Stimulated activated naive CD4-positive, alpha-beta T cell treated with Interleukin-2 at 50 U/mL for 16 hours (primary cell): ENCODE measurements at places on chromosomes 1 and 21.

GRCh38 chr1:46131712-46132528, 509 bp downstream of the PIK3R3 start:
- peak; percentile 16 for DNase-seq

- no peak for DNase-seq
Measured at GRCh38 chr1:79737193-79737592, 730.7 kb upstream of the ADGRL4 start.

GRCh38 chr21:46128106-46128932, 27.1 kb downstream of the FTCD start:
- DNase-seq = no peak

DNA sequence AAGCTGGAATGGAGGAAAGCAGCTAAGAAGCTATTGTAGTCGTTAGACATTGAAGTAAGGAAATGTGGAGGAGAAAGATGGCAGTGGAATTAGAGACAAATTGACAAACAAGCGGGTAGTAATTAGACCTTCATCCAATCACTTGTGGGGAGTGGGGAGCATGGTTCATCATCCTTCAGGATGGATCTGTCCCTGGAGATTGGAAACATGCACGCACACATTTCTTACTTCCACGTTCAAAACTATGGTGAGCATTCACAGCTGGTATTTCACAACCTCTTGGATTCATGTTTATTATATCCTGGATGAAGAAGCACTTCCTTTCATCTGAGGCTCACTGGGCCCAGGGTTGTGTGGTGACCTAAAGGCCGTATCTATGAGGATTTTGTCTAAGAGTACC, 188.1 kb downstream of the ST6GALNAC3 start:
- DNase-seq = no peak

DNA sequence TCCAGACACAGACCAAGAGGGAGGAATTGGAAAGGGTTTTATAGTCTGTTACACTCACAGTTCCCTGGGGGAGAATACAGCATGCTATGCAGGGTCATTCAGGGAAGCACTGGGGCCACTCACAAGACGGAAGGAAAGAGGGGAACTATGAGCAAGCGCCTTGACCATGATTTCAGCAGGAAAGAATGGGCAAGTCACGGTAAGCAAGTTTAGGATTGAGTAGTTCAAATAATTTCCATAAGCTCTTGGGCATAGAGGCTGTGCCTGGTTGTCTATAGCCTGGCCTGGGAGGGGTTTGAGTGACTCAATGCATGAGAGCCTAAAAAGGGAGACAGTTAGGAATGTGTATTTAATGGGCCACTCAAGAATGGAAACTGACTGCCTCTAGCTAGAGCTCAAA, 176.7 kb downstream of the TTLL7 start:
- no peak for DNase-seq

- DNase-seq = no peak
Measured at GRCh38 chr1:206932177-206932576, 10.4 kb upstream of the FCMR start.

DNA sequence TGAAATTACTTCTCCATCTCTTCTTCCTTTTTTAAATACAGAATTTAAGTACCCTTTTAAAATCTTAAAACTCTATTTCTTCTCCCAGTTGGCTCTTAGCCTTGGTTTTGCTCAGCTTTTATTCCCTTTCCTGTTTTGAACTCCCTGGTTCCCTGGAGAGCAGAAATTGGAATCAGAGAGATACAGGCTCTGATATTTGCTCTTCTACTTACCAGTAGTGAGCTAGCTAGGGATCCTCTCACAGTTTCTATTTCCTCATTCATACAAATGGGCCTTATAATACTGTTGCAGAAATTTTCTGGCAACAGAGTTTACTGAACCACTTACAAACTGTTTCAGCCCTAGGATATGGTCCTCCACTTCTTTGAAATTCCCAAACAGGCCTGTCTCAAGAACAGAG, 606.3 kb downstream of the NUF2 start:
- no peak for DNase-seq

DNA sequence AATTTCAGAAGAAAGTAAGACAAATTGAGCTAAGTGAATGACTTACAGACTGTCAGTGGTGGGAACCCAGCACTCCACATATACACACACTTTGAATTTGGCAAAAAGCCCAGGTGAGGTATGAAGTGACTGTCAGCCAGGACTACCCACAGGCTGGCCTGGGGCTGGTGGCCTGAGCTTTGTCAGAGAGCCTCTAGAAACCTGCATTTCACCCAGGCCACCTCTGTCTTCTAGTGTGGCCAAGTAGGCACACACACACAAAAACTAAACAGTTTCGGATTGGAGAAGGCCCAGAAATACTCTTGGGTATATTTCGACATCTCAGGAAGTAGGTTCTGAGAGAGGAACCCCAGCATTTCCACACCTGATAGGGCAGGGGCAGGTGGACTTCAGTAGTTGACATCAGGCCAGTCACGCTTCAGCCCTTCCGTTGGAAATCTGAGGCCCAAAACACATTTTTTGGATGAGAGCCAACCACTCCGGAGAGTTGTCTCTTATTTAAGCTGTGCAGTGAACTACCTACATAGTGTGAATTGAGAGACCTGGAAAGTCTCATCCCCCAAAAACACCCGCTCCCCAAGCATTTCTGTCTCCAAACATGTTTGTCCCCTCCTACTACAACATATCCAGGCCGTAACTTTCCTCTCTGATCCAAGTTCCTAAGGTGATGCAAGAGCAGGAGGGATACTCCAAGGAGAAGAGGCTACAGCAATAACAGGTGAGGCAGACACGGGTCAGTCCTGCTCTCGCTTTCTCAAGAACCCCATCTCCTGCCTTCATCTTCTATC, 167.2 kb upstream of the PROX1 start:
- DNase-seq = no peak

DNA sequence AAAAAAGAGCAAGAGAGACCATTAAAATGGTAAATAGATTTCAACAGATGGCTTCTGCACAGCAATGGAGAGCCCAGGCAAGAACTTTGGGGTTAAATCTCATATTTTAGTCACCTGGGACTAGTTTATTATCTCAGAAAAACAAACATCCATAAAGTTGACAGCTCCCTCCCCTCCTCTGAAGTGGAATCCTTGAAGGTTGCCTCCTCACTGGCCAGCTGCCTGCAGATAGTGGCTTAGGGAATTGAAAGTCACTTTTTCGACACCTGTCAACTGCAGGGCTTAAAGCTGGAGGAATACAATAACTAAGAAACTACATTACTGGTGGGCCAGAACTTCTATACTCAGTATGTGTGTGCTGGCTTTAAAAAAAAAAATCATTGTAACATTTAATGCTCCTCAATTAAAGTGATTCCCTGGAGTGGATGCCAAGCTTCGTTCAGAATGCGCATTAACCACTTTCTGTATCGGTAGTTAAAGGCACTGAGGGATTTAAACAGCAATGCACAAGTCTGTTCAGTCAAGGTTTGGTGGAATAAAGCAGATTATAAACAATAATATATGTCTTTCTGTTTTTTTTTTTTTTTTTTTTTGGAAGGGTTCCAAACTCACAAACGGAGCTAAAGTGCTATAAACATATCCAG, 52.5 kb downstream of the LHX4 start:
- no peak for DNase-seq

- DNase-seq = no peak
Measured at GRCh38 chr1:210857705-210858104, 276.2 kb downstream of the KCNH1 start.

- DNase-seq = peak; percentile 74
Measured at GRCh38 chr1:179081687-179082332, at the start of gene TOR3A. Gene TOR3A (plus strand): TSS chr1:179082070. CDS start chr1:179082129, 59 bp downstream.

DNA sequence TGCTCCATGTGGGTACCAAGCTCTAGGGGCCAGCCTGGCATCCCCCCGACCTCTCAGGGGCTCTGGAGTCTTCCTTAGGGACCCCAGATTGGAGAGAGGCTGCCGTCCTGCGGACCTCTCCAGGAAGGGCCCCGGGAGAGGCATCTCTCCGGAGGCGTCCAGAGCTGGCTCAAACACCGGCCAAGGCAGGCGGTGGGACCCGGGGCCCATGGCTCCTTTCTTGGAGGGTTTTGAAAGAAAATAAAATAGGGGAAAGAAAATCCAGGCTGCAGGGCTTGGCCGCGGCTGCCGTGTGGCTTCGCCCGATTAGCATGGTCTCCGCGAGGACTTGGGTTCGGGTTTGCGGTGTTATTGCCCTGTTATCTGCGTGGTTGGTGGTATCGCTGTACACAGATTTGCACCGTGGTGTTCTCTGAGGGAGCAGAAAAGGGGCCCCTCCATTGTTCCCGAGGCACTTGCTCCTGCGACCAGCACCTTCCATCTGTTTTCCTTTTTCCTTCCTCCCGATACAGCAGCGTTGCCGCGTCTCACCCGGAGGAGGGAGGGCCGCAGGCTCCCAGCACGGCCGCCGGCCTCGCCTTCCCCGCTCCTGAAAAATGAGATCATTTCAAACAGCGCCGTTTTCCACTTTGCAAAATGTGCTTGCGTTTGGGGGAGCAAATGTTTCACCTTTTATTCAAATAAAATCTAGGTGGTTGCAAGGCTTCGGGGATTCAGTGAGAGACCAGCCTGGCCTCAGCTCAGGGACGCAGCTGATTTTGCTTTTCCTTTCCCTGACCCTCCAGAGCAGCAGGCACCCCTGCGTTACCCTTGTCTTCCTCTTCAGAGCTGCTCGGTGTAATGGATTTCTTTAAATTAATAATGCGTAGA, 86.3 kb downstream of the PRDM16 start:
- DNase-seq = no peak

DNA sequence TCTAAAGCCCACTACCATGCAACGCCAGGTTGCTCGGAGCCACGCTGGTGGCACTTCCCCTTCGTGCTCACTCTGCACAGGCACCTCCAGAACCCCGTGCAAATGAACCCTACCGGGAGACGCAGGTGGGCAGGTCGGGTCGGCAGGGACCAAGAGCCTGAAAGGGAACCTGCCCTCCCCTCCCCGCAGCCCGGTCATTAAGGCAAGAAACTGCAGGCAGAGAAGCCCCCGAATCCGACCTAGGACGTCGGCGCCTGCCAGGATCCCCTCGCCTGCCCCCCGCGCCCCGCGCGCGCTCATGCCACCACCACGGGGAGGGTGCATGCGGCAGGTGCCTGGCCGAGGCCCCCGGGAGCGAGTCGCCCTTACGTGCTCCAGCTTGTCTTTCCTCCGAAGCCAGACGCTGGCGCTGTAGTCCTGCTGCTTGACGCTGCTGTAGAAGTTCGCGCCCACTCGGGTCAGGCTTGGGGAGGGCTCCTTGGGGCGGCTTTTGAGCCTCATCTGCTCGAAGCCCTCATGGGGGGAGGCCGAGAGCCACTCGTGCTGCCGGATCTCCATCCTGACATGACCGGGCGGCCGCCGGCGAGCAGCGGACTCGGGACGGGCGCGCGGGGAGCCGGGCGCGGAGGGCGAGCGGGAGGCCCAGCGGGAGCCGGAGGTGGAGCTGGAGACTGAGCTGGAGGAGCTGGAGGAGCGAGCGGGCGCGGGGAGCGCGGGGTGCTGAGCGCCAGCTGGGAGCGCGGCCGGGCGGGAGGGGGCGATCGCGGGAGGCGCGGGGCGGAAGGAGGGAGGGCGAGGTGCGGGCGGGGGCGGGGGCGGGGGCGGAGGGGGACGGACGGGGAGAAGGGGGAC, 552 bp downstream of the PLD5 start:
- no peak for DNase-seq

- no peak for DNase-seq
Measured at GRCh38 chr1:228083871-228084278, 1.4 kb downstream of the ARF1 start.

- peak; percentile 45 for DNase-seq
Measured at GRCh38 chr1:100353071-100353801, 930 bp downstream of the CDC14A start.

GRCh38 chr1:212007886-212008285, 27.5 kb downstream of the INTS7 start:
- no peak for DNase-seq

DNA sequence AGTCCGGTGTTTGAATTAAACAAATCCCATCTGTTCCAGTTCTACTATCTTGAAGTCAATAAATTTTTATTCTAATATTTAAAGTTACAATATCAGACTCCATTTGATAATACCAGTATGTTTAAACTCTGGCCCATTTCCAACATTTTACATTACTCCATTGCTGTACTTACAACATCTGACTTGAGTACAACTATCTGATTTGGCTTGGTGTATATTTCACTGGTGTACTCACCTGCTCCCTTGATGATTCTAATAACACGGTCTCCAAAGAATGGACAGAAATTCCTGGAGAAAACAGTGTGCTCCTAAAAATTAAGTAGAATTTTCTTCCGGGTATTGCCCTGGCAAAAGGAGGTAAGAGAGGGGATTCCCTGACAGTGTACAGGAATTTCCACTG, 680.5 kb upstream of the ADAMTS5 start:
- no peak for DNase-seq

- DNase-seq = no peak
Measured at GRCh38 chr1:19728413-19729145, 63.9 kb downstream of the HTR6 start.

DNA sequence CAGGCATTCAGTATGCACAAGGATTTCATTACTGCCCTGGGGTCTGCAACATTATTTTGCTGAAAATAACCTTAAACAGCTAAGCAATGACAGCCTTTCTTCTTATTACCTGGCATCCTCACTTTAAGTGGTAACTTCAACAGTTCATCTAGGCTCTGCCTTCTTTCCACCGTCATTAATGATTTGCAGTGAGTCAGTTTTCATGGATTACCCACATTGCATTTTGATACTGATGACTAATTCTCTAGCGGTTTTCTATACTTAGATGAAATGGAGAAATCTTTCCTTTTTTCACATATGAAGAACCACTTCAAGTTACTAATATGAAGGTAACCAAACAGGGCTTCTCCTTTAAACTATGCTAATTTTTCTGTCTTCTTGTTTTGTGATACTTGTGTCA, 226.9 kb upstream of the TMPRSS15 start:
- no peak for DNase-seq

GRCh38 chr1:186807163-186807562, 21.6 kb upstream of the PLA2G4A start:
- DNase-seq = no peak

DNA sequence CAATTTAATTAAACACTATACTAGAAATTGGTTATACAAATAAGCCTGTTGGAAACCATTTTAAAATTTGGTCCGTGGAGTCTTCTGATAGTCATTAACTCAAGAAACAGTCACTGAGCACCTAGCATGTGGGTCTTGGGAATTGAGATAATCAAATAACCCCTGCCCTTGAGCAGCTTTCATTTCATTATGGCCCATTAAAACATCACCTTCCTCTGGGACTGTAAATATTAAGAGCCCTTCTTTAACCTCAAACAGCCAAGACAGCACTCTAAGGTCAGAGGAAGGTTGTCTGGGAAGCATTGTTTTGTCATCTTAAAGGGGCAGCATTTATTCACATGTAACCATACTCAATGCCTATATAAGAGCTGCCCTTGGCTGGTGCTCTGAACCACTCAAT, 610.3 kb upstream of the USP24 start:
- no peak for DNase-seq

- DNase-seq = no peak
Measured at GRCh38 chr1:153561466-153561985, 4.1 kb downstream of the S100A2 start.

DNA sequence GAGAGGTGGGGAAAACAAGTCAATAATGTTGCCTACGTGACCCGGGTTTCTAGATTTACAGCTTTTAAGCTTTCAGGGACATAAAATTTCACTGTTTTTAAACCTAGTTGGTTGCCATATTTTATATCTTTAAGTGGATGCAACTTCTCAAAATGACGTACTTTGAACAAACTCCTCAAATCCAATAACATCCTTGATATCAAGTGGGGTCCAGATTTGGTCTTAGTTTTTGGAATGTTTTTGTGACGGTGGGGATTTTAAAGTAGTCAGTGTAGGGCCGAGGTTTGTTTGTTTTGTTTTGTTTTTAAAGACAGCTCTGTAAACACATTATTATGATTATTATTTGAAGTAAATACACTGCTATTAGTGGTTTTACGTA, 453 bp downstream of the CDKN2C start:
- DNase-seq = no peak

- no peak for DNase-seq
Measured at GRCh38 chr1:207954104-207954503, 43.2 kb upstream of the CD34 start.
